Central memory CD4-positive, alpha-beta T cell (primary cell): ENCODE measurements at places on chromosomes 1 and 21.

DNA sequence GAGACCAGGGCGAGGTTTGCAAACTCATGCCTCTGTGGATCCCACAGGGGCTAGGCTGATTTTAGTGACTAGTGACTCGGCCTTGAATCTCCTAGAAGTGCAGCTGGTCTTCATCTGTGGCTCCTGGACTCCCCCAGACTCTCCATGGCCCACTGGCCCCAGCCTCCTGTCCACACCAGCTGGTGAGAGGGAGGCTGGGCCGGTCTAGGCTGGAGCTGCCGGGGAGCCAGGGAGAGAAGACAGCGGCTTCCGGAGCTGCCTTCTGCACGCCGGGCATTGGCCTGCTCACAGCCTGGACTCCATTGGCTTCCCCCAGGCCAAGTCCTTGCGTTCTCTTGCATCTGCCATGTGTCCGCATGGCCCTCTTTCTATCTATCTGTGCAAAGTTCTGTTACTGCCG is 52.1 kb upstream of the COL6A1 start:
- DNase-seq = no peak

DNA sequence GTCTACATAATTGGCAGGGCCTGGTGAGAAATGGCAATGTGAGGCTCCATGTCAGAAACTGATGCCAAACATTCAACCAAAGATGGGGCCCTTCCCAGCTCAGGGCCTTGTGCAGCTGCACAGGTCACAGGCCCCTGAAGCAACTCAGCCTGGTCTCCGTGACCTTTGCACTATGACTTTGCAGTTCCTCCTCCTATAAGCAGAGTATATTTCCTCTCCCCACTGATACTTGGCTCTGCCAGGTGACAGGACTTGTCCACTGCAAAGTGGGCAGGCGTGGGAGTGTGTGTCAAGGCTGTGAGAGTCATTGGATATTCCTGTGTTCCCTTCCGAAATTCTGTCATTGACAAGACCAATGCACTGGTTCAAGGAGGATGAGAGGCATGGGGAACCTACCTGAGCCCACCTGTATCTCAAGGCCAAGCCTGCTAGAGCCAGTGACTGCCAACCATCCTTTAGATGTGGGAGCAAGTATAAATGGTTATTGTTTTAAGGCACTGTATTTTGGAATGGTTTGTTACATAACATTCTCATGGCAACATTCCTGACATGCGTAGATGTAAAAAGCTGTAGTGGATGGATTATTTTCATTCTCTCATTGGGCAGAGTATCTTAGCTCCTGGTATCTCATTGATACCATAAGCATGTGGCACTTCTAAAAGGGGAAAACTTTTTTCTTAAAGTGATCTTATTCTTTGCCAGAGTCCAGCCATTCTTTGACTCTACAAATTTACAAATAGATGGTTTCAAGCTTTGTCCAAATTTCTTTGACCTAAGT is 75.2 kb downstream of the CNIH3 start:
- no peak for DNase-seq

- no peak for DNase-seq
These were observed 722.2 kb downstream of the MATN1 start for GRCh38 chr1:30001011-30001731.

DNA sequence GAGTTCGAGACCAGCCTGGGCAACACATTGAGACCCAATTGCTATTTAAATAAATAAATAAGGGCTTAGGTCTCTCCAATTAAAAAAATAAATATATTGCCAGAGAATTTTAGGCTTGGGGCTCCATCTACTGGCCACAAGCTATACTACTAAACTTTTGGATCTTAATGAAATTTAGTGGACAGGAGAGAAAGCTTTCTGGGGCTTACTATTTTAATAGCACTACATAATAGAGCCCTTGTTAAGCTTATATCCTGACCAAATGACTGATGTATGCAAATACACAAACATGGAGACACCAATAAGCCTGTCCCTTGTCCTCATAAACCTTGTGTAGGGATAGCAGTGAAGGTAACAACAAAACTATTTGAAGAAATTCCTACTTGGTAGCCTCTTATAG is 18.4 kb downstream of the CCT3 start:
- no peak for DNase-seq

DNA sequence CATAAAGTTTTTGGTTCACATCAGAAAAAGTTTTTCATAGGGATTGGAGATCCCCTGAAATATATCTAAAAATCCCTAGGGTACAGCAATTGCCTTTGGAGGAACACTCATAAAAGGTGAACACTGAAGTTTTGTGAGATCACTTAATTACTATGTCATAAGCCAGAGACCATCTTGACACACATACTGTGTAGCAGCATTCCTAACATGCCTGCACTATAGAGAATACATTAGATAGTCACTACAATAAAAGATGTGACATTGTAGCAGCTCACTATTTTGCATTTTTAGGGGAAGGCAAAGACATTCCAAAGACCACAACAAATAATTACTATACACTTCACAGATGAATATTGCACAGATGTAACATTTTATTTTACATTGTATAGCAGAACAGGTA is 779.9 kb downstream of the KCNT2 start:
- DNase-seq = no peak

GRCh38 chr1:246139745-246140182 is 367.3 kb downstream of the SMYD3 start:
- DNase-seq = no peak

DNA sequence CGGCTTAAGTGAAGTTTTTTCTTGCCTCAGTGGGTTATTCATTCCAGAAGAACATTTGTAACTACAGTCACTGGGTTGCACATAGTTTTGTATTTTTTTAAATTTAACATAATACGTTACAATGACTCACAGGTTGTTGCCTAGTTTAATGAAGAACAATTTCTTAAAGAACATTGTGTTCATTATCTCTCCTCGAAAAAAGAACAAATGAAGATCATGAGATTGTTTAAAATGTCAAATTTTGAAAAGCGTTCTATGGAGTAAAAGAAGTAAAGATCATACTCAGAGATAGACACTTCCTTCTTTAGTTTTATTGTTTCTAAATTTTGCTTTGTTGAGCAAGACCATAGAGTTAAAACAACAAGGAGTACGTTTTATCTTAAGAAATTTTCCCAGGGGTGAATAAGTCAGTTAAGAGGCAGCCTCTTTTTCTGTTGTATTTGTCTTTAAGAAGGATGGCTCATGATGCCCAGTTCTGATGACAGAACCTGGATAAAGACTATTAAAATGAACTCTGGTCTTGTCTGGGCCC is 10.5 kb upstream of the SLAMF1 start:
- DNase-seq = no peak

DNA sequence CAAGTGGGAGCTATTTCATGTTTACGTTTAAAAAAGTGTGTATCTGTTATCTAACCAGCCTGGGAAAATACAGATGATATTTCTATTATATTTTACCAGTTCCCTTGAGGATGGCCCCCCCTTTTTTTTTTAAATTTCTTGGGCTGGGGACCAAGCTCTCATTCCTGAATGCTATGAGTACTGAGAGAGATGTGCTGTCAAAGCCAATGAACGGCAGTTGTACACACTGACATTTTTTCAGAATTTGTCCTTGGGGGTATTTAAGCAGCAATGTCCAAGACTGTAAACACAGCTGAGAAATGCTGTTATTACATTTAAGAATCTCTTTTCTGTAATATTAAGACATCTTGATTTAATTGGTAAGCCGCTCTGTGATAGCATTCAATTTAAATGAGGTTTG is 177.9 kb downstream of the ST6GALNAC3 start:
- DNase-seq = no peak

- DNase-seq = no peak
These were observed 16.3 kb downstream of the SEC16B start for GRCh38 chr1:177953549-177953948.

GRCh38 chr1:94056171-94056570 is 64.8 kb downstream of the ABCA4 start:
- DNase-seq = no peak

GRCh38 chr1:64956010-64956640 is 10.2 kb downstream of the JAK1 start:
- no peak for DNase-seq

GRCh38 chr1:117093091-117093534 is 28.4 kb downstream of the TRIM45 start:
- DNase-seq = no peak

- no peak for DNase-seq
These were observed 42.9 kb downstream of the PTBP2 start for GRCh38 chr1:96764469-96764868.

DNA sequence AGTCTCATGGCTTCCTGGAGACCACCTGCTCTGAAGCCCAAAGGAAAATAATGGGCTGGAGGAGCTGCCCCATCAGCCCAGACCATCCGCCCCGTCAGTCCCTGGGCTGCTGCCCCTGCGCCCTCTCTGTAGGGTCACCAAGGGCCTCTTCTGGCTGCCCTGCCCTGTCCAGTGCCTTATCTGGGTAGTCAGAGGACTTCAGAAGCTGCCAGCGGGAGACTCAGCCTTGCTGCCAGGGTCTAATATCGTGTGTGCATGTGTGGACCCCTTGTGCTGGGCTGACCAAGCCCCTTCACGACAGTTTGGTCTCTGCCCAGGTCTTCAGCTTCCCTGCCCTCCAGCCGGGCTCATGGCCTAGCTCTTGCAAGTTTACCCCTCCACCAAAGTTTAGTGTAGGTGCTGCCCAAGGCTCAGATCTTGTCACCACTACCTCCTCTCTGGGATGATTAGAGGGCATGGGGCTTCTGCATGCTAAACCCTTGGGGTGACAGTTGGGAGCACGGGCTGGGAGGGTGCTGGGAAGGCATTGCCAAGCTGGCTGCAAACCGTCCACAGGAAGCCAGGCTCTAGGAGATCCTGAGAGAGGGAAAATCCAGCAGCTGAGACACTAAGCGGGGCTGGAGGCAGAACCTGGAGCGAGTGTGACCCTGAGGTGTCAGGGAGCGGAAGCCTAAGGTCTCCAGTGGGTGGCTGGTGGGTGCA is 20.6 kb downstream of the NENF start:
- no peak for DNase-seq

DNA sequence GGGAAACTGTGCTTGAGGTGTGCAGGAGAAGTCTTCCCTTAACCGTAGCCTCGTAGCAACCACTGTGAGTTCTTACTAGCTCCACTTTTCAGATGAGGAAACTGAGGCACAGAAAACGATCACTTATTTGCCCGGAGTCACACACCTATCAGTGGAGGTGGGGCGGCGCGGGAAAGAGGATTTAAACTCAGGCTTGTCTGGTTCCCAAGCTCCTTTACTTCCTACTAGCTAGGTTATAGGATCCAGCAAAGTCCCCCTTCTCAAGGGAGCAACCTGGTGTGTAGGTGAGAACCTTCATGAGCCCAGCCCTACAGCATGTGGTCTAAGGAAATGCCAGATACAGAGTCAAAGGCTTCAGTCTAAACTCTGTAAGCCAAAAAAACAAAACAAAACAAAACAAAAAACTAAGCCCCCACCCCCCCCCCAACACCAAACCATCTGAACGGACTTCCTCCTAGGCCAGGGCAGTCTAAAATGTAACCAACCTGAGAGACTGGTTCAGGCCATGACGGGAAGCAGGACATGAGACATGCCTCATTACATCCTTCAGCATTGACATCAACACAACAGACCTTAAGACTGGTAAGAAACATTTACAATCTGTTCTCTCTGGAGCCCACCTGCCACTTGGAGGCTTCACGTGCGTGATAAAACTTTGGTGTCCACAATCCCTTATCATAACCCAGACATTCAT is 709 bp upstream of the FBXO42 start:
- DNase-seq = no peak

DNA sequence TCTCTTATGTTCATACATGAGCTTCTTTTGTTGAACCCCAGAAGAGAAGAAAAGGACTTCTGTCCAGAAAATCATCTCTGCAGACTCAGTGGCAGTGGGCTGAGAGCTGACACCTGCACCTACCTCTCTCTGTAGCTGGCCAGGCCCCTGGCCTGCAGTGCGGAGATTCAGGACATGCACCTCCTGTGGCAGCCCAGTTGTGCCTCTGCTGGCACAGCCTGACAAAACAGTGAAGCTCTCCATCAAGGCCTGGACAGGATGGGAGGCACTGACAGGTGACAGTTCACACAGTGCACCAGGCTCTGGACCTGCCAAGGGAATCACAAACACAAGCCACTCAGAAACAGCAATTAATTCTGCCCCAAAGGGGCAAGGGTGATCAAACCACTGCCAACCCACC is 88.8 kb downstream of the TGFBR3 start:
- no peak for DNase-seq

GRCh38 chr1:224859651-224860050 is 69.8 kb upstream of the DNAH14 start:
- DNase-seq = no peak

- DNase-seq = no peak
These were observed 12.2 kb downstream of the SH3BP5L start for GRCh38 chr1:248813546-248813945.

- DNase-seq = no peak
These were observed 633.3 kb downstream of the LMO4 start for GRCh38 chr1:87961992-87962391.

DNA sequence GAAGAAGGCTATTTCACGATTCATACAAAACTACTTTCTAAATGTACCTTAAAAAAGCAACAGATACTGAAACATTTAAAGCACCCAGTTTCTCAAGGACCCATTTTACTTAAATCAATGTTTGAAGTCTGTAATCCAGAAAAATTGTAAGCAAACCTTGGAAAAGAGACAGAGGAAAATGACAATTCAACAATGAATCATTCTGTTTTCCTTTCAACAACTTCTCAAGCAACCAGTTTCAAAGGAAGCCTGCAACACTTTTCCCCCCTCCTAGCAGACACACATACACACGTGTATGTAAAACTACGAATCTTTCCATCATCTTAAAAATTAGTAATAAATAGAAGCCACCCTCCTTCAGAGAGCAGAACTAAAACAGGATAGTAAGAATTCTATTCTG is 1.2 kb downstream of the RERE start:
- no peak for DNase-seq

- no peak for DNase-seq
These were observed 5.4 kb downstream of the MYOG start for GRCh38 chr1:203080456-203080855.

DNA sequence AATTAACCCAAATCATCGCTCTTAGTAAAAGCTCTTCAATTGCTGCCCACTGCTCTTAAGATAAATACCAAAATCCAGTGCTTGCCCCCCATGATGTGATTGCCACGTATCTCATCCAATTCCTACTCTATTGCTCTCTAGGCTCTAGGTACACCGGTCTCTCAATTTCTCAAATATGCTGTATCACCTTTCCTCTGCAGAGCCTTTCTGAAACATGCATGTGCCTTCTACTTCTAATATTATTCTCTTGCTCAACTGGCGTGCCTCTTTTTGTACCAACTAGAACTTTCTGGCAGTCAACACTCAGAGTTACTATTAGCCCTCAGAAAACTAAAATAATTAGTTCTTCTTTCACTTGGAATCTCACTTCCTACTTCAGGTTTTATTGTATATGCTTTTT is 111.7 kb upstream of the LBR start:
- no peak for DNase-seq
